ENCODE measurements at places on chromosomes 12 and 14.

DNA sequence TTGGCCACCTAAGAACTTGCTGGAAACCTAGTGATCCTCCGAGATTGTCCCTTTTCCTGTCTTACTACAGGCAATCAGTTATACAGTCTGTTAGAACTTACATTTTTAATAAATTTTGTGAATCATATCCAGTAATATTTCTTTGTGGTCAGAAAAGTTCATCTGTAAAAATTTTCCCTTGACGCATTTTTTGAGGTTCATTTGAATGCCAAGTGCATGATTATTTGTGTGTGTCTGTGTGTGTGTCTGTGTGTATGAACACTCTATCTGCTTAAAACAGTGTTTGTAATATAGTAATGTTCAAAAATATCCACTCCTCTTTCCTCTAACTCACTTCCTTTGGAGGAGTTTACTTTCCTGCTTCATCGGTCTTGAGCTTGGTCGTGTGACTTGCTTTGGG, 468.7 kb upstream of the FLRT2 start:
- H3K27ac ChIP-seq: no peak overlapping the region
- no peaks in the 10 kb centered on the region for H3K4me1 ChIP-seq
- no peak for DNase-seq
- no peak overlapping the region for H3K4me3 ChIP-seq
- H3K36me3 ChIP-seq: no peaks in the 10 kb centered on the region

- no peak overlapping the region for H3K27ac ChIP-seq
- H3K4me1 ChIP-seq: no peaks in the 10 kb centered on the region
- no peak overlapping the region for H3K4me3 ChIP-seq
- H3K36me3 ChIP-seq: no peaks in the 10 kb centered on the region
Measured at GRCh38 chr12:114850661-114851275, 166.8 kb upstream of the TBX3 start.

DNA sequence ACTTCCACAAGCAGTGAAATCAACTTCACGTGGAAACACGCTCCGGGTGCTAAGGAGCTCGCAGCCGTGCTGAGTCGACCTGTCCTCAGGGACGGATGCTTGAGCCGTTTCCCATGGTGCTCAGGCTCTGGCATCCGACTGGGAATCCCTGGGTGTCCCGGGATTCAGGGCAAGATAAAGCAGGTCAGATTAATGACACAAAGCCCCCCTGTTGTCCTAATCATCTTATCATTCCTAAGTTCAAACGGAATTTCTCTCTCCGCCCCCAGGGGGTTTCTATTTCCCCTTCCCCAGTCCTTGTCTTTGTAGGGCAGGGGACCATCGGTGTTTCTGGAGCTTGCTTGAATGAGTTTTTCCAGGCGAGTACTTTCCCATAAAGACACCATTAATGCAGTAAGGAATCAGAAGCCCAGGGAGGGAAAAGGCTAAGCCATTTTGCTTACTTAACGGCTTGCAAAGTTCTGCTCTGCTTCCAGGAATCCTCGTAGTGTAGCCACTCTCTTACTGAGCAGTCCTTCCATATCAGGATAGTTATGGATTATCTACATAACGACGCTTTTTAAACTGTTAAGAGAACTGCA, 116.5 kb downstream of the TMEM132C start:
- no peak overlapping the region for H3K27ac ChIP-seq
- no peaks in the 10 kb centered on the region for H3K36me3 ChIP-seq
- H3K4me1 ChIP-seq: no peaks in the 10 kb centered on the region
- no peak overlapping the region for H3K4me3 ChIP-seq

DNA sequence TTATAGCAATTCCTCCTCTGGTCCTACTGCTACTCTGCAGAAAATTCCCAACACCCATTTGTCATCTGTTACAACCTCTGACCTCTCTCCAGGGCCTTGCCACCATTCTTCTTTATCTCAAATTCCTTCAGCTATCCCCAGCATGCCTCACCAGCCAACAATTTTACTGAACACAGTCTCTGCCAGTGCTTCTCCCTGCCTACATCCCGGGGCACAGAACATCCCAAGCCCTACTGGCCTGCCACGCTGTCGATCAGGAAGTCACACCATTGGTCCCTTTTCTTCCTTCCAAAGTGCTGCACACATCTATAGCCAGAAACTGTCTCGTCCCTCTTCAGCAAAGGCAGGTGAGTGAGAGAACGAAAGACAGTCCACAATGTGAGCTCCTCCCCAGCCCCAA, 122.1 kb downstream of the TTLL5 start:
- H3K27me3 ChIP-seq: no peaks in the 10 kb centered on the region
- DNase-seq: no peak
- no peak overlapping the region for H3K27ac ChIP-seq
- no peak overlapping the region for H3K4me3 ChIP-seq
- no peaks in the 10 kb centered on the region for H3K4me1 ChIP-seq

GRCh38 chr12:121038861-121039668, at the start of gene OASL:
TSS of gene OASL (minus strand) at chr12:121039246. CDS start at chr12:121038971, 275 bp downstream.
- peak; percentile 53 for DNase-seq
- peak within 1 kb of the TSS; percentile 86 for H3K4me3 ChIP-seq
- H3K27ac ChIP-seq: peak within 1 kb of the TSS; percentile 66
- no peaks in the 10 kb centered on the region for H3K36me3 ChIP-seq
- H3K27me3 ChIP-seq: peaks cover 15% of the 10 kb centered on the region

- H3K27ac ChIP-seq: peak overlapping the region; percentile 51
- H3K4me1 ChIP-seq: peaks cover 77% of the 10 kb centered on the region
Measured at GRCh38 chr14:89629383-89629782, 212.3 kb upstream of the FOXN3 start.

DNA sequence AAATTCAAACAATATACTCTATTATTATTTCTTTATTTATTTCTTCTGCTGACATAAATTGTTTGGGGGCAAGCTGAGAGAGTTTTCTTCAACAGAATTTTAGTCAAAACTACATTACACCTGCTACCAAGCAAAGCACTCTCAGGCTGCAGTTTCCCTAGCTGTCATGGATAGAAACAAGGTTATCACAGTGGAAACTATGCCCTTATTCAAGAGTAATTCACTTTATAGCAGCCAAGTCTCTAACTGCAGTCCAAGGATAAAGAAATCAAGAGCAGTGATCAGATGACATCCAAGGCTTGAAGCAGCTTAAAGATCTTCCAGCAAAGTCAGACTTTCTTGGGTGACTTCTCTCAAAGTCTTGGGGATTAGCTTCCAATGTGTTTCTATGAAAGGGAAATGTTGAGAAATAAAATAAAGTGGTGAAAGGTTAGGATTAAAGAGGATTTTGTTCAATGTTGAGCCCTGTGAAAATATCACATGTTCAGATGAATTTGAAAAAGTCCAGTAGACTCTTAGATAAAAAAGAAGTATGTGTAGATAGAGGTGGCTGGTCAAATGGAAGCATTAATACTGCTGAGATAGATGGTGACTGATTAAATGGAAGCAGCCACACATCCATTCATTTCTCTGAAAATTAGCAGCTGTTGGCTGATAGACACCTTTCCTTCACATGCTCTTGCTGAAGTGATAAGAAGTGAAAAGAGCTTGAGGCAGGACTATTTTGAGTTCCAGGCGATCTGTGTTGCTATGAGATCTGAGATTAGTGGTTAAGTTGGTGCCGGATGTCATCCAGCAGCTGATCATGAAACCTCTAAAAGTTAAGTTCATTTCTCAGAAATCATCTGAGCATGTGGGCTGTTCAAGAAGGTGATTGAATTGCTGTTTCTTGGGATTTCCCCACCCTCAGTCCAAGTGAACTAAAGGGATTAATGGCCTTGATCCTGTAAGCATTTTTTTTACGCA, 257.8 kb upstream of the BTG1 start:
- peak overlapping the region; percentile 92 for H3K27ac ChIP-seq
- no peaks in the 10 kb centered on the region for H3K27me3 ChIP-seq
- peaks cover 88% of the 10 kb centered on the region for H3K4me1 ChIP-seq
- peak; percentile 52 for DNase-seq

DNA sequence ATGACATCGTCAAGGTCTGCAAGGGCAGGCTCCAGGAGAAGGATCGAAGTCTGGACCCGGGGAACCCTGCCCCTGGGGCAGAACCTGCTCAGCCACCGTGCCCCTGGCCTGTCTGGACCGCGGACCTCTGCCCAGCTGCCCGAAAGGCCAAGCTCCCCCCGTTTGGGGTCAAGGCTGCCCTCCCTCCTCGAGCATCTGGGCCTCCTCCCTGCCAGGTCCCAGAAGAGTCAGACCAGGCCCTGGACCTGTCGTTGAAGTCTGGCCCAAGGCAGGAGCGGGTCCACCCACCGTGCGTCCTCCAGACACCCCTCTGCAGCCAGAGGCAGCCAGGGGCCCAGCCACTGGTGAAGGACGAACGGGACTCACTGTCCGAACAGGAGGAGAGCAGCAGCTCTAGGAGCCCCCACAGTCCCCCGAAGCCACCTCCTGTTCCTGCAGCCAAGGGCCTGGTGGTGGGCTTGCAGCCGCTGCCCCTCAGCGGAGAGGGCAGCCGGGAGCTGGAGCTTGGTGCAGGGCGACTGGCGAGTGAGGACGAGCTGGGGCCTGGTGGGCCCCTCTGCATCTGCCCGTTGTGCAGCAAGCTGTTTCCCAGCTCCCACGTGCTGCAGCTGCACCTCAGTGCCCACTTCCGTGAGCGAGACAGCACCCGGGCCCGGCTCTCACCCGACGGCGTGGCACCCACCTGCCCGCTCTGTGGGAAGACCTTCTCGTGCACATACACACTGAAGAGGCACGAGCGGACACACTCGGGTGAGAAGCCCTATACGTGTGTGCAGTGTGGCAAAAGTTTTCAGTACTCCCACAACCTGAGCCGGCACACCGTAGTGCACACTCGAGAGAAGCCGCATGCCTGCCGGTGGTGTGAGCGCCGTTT, 856 bp downstream of the ZBTB42 start:
- H3K27me3 ChIP-seq: peaks cover 7% of the 10 kb centered on the region
- peak overlapping the region; percentile 79 for H3K4me3 ChIP-seq
- no peak for DNase-seq
- peaks cover 10% of the 10 kb centered on the region for H3K4me1 ChIP-seq
- no peak overlapping the region for H3K27ac ChIP-seq
- H3K36me3 ChIP-seq: no peaks in the 10 kb centered on the region

- DNase-seq: no peak
- H3K27ac ChIP-seq: no peak overlapping the region
- no peaks in the 10 kb centered on the region for H3K27me3 ChIP-seq
Measured at GRCh38 chr12:83039413-83039812, 352.7 kb downstream of the TMTC2 start.

DNA sequence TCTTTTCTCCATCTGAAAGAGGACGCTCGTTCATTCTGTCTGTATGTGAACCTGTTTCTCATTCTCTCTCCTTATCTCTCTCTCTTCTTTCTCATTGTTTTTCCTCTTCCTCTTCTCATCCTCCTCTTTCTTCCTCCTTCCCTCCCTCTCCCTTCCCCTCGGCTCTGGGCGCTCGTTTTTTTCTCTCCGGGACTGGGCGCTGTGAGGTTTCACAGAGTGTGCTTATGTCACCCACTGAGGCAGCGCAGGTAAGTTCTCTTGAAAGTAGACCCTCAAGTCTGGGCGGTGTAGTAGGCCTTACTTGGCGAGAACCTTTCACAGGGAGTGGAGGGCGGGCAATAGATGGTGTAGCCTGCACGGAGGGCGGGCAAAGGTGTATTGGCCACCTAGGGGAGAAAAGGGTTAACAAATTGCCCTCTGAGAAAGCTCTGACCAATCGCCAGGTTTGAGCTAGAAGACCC, 4.5 kb upstream of the SIX1 start:
- peaks cover 53% of the 10 kb centered on the region for H3K4me1 ChIP-seq
- peaks cover 89% of the 10 kb centered on the region for H3K27me3 ChIP-seq
- H3K36me3 ChIP-seq: no peaks in the 10 kb centered on the region
- H3K27ac ChIP-seq: no peak overlapping the region

- H3K4me1 ChIP-seq: peaks cover 73% of the 10 kb centered on the region
- no peak overlapping the region for H3K27ac ChIP-seq
- no peak overlapping the region for H3K4me3 ChIP-seq
- H3K36me3 ChIP-seq: no peaks in the 10 kb centered on the region
- no peak for DNase-seq
Measured at GRCh38 chr12:13208533-13209435, 12.3 kb downstream of the EMP1 start.

- H3K4me1 ChIP-seq: no peaks in the 10 kb centered on the region
- no peak for DNase-seq
- no peaks in the 10 kb centered on the region for H3K36me3 ChIP-seq
- H3K27ac ChIP-seq: no peak overlapping the region
Measured at GRCh38 chr12:85516039-85516438, 236.0 kb downstream of the ALX1 start.

GRCh38 chr14:50860478-50861086, 11.3 kb upstream of the ABHD12B start:
- peak overlapping the region; percentile 46 for H3K27ac ChIP-seq
- no peaks in the 10 kb centered on the region for H3K27me3 ChIP-seq
- peak; percentile 89 for DNase-seq
- H3K36me3 ChIP-seq: no peaks in the 10 kb centered on the region

DNA sequence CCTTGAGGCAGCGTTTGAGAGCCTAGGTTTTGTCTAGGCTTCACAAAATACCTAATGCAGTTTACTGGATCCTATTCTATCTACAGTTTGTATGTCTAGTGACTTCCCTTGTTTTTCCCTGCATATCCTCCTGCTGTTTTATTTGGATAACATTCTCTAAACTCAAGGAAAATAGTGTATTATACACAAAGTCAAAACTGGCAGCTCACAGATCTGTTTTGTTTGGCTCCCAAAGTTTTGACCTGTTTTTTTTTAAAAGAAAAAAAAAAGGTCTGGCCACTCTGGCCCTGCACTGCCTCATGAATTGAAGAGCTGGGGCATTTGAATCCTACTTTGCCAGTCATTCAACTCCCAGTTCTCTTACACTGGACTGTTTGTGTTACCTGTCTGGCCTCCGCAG, 155.3 kb downstream of the KICS2 start:
- H3K27me3 ChIP-seq: peaks cover 6% of the 10 kb centered on the region
- H3K36me3 ChIP-seq: no peaks in the 10 kb centered on the region
- no peak overlapping the region for H3K27ac ChIP-seq
- DNase-seq: no peak
- H3K4me3 ChIP-seq: no peak overlapping the region
- H3K4me1 ChIP-seq: no peaks in the 10 kb centered on the region

- H3K4me3 ChIP-seq: no peak overlapping the region
- H3K27me3 ChIP-seq: no peaks in the 10 kb centered on the region
- H3K36me3 ChIP-seq: no peaks in the 10 kb centered on the region
- no peak for DNase-seq
- no peaks in the 10 kb centered on the region for H3K4me1 ChIP-seq
- H3K27ac ChIP-seq: no peak overlapping the region
Measured at GRCh38 chr14:75409316-75410205, 18.3 kb upstream of the JDP2 start.

DNA sequence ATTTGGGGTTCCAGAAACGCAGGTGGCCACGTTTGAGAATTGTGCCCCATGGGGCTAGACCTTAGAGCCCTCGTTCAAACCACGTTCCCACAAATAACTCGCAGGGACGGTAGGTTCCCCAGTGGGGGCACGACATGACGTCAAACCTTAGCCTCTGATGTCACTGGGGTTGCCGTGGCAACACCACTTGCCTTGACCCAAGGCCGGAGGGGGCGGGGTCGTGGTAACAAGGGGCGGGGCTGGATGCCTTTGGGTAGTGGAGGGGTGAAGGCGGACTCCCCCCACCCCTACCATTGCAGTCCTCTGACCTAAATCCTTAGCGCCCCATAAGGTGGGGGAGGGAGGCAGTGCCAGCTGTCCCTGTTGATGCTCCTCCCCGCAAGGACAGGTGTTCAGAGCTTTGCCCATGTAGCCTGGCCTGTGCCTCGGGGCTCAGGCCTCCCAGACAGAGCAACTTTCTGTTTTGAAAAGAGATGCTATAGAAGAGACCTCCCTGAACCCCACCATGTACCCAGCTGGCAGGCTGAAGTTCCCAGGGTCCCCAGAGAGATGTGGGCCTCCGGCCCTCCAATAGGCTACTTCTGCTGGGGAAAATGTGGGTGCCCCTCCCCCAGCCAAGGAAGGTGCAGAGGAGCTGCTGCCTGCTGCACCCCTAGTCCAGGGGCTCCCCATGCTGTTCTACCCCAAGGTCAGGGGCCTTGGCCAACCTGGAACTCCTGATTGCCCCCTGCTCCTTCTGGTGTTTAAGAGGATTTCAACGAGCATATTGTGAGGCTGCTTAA, 1.9 kb downstream of the FAM222A start:
- H3K4me3 ChIP-seq: peak overlapping the region; percentile 32
- DNase-seq: peak; percentile 16
- H3K27ac ChIP-seq: no peak overlapping the region
- H3K36me3 ChIP-seq: no peaks in the 10 kb centered on the region
- peaks cover 49% of the 10 kb centered on the region for H3K27me3 ChIP-seq

Measured in activated naive CD8-positive, alpha-beta T cell treated with anti-CD3 and anti-CD28 coated beads, Interleukin-2, amount 50 U/mL, for 24 hours (primary cell).